ENCODE measurements at places on chromosomes 3 and 15.

DNA sequence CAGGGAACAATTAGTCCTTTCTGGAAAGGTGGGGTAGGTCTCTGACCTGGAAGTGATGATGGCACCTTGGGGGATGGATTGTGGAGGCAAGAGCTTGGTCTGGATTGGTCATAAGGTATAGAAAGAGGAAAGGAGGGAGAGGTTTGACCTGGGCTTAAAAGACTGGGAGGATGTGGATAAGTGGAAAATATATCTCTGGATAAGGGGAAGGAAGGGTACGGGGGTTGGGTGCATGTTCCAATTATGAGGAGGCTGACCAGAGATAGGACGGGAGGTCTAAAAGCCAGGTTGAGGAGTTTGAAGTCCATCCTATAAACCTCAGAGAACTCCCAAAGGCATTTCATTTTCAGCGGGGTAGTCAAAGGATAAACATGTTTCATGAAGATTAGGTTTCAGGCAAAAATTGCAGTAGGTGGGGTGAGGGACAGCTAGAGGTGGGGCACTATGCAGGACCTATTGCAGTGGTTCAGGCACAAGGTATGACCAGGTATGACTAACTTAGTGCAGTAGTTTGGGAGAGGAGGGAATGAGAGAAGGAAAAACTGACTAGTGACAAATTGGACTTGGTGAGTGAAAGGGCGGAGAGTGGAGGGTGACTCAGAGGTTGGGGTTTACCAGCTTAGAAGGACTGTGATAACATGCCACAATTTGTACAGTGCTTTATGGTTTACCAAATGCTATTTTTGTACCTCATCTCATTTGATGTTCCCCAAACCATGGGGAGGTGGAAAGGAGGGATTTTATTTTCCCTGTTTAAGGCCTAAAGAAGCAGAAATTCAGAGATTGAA, 10.7 kb downstream of the PDE8A start:
- H3K4me3 ChIP-seq, result no peak overlapping the region
- peaks cover 1% of the 10 kb centered on the region for H3K36me3 ChIP-seq
- no peaks in the 10 kb centered on the region for H3K27me3 ChIP-seq
- H3K4me1 ChIP-seq, result peaks cover 52% of the 10 kb centered on the region
- peak; percentile 72 for DNase-seq
- peak overlapping the region; percentile 45 for H3K27ac ChIP-seq

DNA sequence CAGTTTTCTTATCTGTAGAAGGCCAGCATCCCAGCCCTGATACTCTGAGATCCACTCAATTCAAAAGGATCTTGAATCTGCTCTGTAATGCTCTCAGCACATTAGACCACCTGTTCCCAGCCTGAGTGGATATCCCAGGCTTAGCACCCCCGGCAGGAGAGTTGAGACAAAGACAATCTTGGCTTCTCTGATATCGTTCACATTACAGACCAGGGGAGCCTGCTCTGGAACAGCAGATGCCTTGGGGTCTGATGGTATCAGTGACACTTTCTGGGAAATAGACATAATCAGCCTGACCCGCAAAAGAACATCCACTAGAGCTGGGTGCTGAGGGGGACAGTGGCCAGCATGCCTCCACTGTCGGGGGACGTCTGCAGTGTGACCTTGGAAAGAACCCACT, 70.6 kb downstream of the BDH1 start:
- H3K27me3 ChIP-seq, result no peaks in the 10 kb centered on the region
- no peaks in the 10 kb centered on the region for H3K36me3 ChIP-seq

DNA sequence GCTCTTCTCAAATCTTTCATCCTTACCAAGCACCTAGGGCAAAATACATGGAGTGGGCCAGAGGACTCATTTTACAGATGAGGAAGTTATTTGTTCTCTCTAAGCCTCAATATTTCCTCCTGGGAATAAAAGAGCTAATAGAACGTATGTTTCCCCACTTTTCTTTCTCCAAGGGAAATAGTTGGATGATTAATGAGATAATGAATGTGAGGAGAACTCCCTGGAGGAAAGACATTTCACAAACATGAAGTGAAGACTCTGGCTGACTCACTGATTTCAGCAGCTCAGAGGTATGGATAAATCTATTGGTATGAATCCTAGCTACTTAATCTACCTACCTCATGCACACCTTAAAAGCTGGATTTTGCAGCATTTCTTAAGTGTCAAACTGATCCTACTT, 98.4 kb downstream of the ECT2 start:
- peaks cover 6% of the 10 kb centered on the region for H3K27me3 ChIP-seq
- no peaks in the 10 kb centered on the region for H3K36me3 ChIP-seq
- no peak overlapping the region for H3K27ac ChIP-seq

GRCh38 chr3:111750278-111750884, 108.7 kb upstream of the PHLDB2 start:
- no peaks in the 10 kb centered on the region for H3K36me3 ChIP-seq
- no peaks in the 10 kb centered on the region for H3K27me3 ChIP-seq

GRCh38 chr3:41600616-41601015, 361.3 kb downstream of the ULK4 start:
- peaks cover 5% of the 10 kb centered on the region for H3K4me1 ChIP-seq
- no peak for DNase-seq
- peaks cover 2% of the 10 kb centered on the region for H3K36me3 ChIP-seq
- no peak overlapping the region for H3K27ac ChIP-seq
- no peaks in the 10 kb centered on the region for H3K27me3 ChIP-seq

- H3K4me1 ChIP-seq, result peaks cover 63% of the 10 kb centered on the region
- H3K27me3 ChIP-seq, result no peaks in the 10 kb centered on the region
- H3K27ac ChIP-seq, result no peak overlapping the region
- peaks cover 43% of the 10 kb centered on the region for H3K36me3 ChIP-seq
- peak overlapping the region; percentile 29 for H3K4me3 ChIP-seq
Measured at GRCh38 chr3:130743354-130743753, 3.3 kb downstream of the PIK3R4 start.

DNA sequence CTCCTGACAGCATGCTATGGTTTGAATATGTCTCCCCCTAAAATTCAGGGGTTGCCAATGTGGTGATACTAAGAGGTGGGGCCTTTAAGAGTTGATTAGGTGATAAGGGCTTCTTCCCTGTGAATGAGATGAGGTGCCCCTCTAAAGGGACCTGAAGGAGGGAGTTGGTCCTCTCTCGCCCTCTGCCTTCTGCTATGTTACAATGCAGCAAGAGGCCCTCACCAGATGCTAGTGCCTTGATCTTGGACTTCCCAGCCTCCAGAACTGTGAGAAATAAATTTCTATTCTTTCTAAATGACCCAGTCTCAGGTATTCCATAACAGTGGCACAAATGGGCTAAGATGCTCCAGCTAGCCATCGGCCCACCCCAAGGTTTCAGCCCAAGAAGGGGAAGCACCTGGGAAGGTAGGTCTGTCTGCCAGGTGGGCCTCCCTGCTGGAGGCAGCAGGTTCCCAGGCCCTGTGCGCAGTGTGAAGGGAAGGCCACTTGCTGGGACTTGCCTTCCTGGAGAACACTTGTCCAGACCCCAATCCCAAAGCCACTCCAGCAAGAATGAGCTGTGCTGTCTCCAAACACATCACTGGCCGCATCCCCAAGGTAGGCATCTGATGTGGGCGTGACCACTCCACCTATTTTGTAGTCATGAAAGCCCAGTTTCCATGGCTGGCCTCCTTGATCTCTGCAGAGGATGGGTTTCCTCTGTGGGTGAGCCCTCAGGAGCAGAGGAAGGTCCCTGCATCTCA, 9.0 kb downstream of the TGM4 start:
- H3K4me3 ChIP-seq, result no peak overlapping the region
- H3K27ac ChIP-seq, result no peak overlapping the region
- DNase-seq, result no peak
- H3K36me3 ChIP-seq, result no peaks in the 10 kb centered on the region
- no peaks in the 10 kb centered on the region for H3K4me1 ChIP-seq

DNA sequence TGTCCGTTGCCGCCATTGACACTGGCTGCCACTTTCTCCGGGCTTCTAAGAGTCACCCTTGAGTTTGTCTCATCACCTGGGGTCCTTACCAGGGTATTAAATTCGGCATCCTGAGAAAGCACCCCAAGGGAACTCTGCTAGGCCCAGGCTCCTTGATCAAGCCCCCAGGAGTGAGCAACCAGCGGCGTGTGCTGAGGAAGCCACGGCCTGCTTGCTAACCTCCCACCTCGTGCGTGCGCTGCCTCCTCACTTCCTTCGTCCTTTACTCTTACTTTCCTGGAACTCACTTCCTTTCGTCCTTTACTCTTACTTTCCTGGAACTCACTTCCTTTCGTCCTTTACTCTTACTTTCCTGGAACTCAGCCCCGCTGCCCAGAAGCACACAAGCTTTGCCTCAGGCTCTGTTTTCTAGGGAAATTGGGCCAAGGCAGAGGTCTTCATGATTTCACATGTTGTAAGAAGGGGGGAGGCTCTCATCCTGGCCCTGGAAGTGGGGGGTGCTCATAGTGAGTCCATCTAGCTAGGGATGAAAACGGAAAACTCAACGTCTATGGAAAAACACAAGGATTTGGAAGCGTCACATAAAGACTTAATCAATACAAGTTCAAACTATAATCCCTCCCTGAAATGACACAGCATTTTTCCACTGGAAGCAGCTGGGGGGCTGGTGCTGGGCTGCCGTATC, 36.7 kb upstream of the BDH1 start:
- no peak overlapping the region for H3K4me3 ChIP-seq
- peaks cover 4% of the 10 kb centered on the region for H3K4me1 ChIP-seq
- H3K27me3 ChIP-seq, result no peaks in the 10 kb centered on the region
- no peaks in the 10 kb centered on the region for H3K36me3 ChIP-seq

Measured in activated CD4-positive, alpha-beta T cell treated with anti-CD3 and anti-CD28 coated beads for 36 hours (primary cell).